Effector memory CD8-positive, alpha-beta T cell (primary cell): ENCODE measurements at places on chromosomes 12 and 14.

- no peak for DNase-seq
Observed at GRCh38 chr12:97046901-97047300, 139.8 kb downstream of the NEDD1 start.

DNA sequence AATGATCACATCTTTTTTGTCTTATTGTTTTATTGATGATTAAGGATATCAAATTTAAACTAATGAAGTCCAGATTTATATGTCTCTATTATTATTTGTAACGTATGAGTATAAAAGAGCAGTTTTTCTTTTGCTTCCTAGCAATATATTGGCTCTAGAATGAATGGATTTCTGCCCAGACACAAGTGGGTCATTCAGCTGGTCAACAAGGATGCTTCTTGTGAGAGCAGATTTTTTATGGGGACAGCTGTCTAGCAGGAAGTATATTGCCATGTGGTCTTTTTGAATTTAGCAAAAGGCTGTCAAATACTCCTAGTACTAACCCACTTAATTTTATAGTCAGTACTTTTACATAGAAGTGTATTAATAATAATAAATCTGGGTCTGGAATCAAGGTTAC, 1071.1 kb upstream of the FLRT2 start:
- no peak for DNase-seq

- DNase-seq = no peak
Observed at GRCh38 chr12:19125325-19125724, 4.2 kb upstream of the PLEKHA5 start.

DNA sequence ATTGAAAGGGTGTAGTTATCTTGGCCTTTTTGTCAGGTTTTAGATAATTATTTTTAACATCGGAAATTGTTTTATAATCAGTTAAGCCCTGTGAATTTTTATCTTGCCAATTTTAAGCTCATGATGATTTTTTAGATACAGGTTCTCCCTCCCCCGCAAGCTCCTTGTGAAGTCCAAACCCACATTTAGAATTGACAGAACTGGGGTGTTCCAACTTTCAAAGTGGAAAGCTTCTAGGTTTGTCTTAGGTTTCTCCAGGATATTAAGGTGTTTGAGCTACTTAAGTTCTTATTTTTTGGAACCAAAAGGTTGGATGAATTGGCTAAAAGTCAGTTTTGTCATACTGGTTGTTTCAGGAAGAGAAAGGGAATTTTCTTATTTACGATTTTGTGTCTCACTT, 49.1 kb downstream of the ATP2A2 start:
- DNase-seq = no peak

- peak; percentile 47 for DNase-seq
Observed at GRCh38 chr12:13278249-13278787, 81.8 kb downstream of the EMP1 start.

GRCh38 chr12:79535751-79536150, 155.0 kb downstream of the PAWR start:
- no peak for DNase-seq
